ENCODE measurements at places on chromosomes 7 and 10.
A peak's percentile ranks its signal among the peaks of the same experiment; 100 is the strongest.

- no peak for DNase-seq
- no peak overlapping the region for H3K27ac ChIP-seq
- peaks cover 10% of the 10 kb centered on the region for H3K4me1 ChIP-seq
- H3K4me3 ChIP-seq, result no peak overlapping the region
- no peaks in the 10 kb centered on the region for H3K36me3 ChIP-seq
Measured at GRCh38 chr7:86929293-86930109, 130.0 kb downstream of the ELAPOR2 start.

DNA sequence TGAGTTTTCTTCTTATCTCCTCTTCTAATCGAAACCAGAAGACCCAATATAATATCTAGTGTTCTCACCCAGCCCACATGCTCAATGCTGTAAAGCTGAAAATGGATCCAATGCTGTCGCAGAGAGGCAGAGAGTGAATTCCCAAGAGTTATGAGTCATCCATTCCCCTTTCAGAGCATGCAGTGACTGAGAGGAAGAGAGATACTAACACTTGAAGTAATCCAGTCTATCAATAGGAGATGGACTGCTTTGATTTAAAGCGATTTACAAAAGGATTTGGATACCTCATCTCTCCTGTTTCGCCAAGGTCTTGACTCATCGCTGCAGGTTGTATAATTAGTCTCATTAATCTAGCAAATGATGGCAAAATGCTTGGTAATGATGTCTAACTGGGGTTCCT lies 41.5 kb upstream of the PRKCQ start:
- no peaks in the 10 kb centered on the region for H3K27me3 ChIP-seq
- no peak overlapping the region for H3K4me3 ChIP-seq
- no peak for DNase-seq
- H3K36me3 ChIP-seq, result no peaks in the 10 kb centered on the region
- peaks cover 7% of the 10 kb centered on the region for H3K4me1 ChIP-seq

DNA sequence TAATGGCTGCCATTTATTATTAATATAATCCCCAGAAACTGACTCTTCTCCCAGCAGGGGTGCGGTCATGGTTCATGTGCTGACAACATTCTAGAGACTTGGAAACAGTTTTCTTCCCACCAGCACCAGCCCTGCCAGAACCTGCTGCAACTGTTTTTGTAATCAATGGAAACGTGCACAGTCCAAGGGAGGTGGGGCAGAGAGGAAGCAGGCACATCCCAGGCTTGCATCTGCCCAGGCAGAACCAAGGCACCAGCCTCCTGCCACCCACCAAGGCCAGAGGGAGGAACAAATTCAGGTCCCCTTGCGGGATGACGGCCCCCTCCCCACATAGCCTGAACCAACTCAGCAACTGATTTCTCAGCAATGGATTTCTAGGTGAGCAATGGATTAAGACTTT lies 119.0 kb downstream of the OAT start:
- H3K27ac ChIP-seq, result no peak overlapping the region
- H3K4me3 ChIP-seq, result no peak overlapping the region
- no peak for DNase-seq
- no peaks in the 10 kb centered on the region for H3K36me3 ChIP-seq
- no peaks in the 10 kb centered on the region for H3K4me1 ChIP-seq

DNA sequence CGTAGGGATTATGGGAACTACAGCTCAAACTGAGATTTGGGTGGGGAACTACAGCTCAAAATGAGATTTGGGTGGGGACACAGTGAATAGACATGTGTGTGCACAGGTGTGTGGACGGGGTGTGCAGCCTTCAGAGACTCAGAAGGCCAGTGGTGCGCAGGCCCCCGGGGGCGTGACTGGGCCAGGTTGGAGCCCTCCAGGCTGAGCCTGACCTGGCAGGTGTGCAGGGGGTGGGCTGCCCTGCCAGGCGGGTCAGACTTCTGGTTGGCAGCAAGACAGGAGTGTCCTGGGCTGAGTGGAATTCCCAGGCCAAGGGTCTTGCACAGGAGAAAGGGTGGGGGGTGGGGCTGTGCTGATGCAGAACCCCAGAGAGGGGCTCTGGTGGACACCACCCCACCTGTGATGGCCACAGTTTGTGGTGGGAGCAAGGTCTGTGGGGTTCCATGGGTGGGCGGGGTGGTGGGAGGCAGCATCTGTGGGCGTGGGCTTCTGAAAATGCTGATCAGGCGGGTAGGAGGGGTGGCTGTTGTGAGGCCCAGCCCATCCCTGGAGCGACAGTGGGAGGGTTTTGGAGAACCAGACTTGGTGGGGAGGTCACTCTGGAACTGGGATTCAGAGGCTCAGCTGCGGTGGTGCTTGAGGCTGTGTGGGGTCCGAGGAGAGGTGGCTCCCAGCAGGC lies 29.3 kb upstream of the PSMG3 start:
- H3K4me1 ChIP-seq, result no peaks in the 10 kb centered on the region
- DNase-seq, result no peak
- no peak overlapping the region for H3K4me3 ChIP-seq
- H3K27ac ChIP-seq, result no peak overlapping the region
- H3K27me3 ChIP-seq, result peaks cover 14% of the 10 kb centered on the region

GRCh38 chr10:24791084-24791726 lies 67.5 kb upstream of the ARHGAP21 start:
- no peak for DNase-seq
- no peak overlapping the region for H3K27ac ChIP-seq
- no peaks in the 10 kb centered on the region for H3K4me1 ChIP-seq
- H3K36me3 ChIP-seq, result no peaks in the 10 kb centered on the region
- H3K27me3 ChIP-seq, result no peaks in the 10 kb centered on the region

GRCh38 chr7:93036807-93037206 lies 81.0 kb downstream of the SAMD9 start:
- no peak overlapping the region for H3K4me3 ChIP-seq
- H3K4me1 ChIP-seq, result no peaks in the 10 kb centered on the region
- no peak overlapping the region for H3K27ac ChIP-seq

DNA sequence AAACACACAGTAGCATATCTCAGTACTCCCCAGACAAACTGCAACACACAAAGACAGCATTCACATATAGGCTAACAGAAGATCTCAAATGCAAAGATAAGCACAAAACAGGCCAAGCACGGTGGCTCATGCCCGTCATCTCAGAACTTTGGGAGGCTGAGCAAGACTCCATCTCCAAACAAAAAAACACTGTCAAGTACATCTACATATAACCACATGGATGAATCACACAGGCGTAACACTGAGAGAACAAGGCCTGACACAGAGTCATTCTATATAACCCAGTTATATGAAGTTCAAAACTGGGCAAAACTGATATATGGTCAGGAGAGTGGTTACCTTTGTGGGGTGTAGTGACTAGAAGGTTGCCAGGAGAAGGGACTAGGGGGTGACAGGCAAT lies 506.4 kb downstream of the KCNMA1 start:
- DNase-seq, result no peak
- no peak overlapping the region for H3K4me3 ChIP-seq
- no peaks in the 10 kb centered on the region for H3K36me3 ChIP-seq
- no peak overlapping the region for H3K27ac ChIP-seq
- no peaks in the 10 kb centered on the region for H3K4me1 ChIP-seq

- no peak overlapping the region for H3K27ac ChIP-seq
- peaks cover 13% of the 10 kb centered on the region for H3K27me3 ChIP-seq
- no peaks in the 10 kb centered on the region for H3K4me1 ChIP-seq
- no peaks in the 10 kb centered on the region for H3K36me3 ChIP-seq
- DNase-seq, result no peak
Measured at GRCh38 chr7:149783386-149784250, 10.2 kb upstream of the ZNF467 start.

GRCh38 chr7:28922624-28923331 lies 35.4 kb downstream of the TRIL start:
- H3K36me3 ChIP-seq, result no peaks in the 10 kb centered on the region
- no peaks in the 10 kb centered on the region for H3K27me3 ChIP-seq
- no peak overlapping the region for H3K4me3 ChIP-seq
- H3K4me1 ChIP-seq, result peaks cover 12% of the 10 kb centered on the region
- peak; percentile 64 for DNase-seq

GRCh38 chr7:27901028-27901760 lies 161.2 kb downstream of the TAX1BP1 start:
- H3K27me3 ChIP-seq, result no peaks in the 10 kb centered on the region
- peak overlapping the region; percentile 38 for H3K4me3 ChIP-seq
- H3K36me3 ChIP-seq, result no peaks in the 10 kb centered on the region
- H3K4me1 ChIP-seq, result no peaks in the 10 kb centered on the region
- peak overlapping the region; percentile 32 for H3K27ac ChIP-seq
- DNase-seq, result no peak

GRCh38 chr7:2612445-2613097 lies 19.2 kb upstream of the TTYH3 start:
- no peak overlapping the region for H3K4me3 ChIP-seq
- no peaks in the 10 kb centered on the region for H3K36me3 ChIP-seq

DNA sequence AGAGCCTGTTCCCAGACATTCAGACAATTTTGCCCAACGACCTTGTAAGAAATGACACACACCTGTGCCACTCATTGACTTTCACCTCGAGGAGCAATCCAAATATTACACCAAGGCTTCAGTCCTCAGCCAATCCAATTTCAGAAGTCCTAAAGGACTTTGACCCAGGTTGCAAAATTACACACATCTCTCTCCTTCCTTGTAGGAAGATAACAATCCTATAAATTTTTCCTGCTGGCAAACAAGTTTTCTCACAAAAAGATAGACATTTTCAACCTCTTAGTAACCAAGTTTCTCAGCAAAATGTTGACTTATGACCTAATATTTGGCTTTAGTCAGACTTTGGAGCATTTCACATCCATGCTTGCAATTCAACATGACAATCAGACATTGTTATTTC lies 745.0 kb downstream of the GRID1 start:
- H3K4me1 ChIP-seq, result no peaks in the 10 kb centered on the region
- no peak for DNase-seq
- H3K27ac ChIP-seq, result no peak overlapping the region
- H3K27me3 ChIP-seq, result no peaks in the 10 kb centered on the region

DNA sequence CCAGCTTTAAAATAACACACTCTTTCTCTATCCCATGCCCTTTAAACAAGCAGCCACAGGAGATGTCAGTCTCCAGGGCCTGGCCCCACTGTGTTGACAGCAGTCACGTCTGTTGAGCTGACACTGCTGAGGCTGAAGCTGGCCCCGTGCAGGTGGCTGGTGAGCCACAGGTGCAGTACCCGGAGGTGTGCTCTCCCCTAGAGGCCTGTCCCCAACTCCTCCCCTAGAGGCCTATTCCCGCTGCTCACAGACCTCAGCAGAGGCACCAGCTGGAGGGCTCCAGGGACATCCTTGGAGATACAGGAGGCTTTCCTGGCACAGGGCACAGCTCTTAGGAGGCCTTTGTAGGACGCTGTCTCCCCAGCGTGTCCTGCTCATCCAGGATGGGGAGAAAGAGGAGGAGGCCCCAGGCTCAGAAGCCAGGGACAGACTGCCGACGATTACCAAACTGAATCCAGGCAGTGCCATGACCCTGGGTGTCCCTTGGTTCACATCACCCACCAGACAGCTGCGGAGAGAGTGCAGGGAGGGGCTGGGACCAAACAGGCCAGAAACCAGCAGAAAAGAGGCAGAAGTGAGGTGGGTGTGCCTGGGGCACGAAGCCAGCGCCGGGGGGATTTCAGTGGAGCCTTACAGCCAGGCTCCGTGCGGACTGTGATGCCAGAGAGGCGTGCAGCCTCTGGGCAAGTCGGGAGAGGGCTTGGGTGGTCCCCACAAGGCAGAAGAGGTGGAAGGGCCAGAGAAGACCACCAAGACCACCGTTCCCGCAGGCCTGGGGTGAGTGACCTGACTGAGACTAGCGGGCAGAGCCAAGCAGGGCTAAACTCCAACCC lies 18.5 kb upstream of the TTYH3 start:
- DNase-seq, result no peak
- peak overlapping the region; percentile 37 for H3K4me3 ChIP-seq
- H3K27ac ChIP-seq, result peak overlapping the region; percentile 85
- H3K27me3 ChIP-seq, result no peaks in the 10 kb centered on the region
- peaks cover 16% of the 10 kb centered on the region for H3K4me1 ChIP-seq

- no peaks in the 10 kb centered on the region for H3K27me3 ChIP-seq
- H3K4me3 ChIP-seq, result peak overlapping the region; percentile 69
- no peak for DNase-seq
- H3K36me3 ChIP-seq, result no peaks in the 10 kb centered on the region
- peaks cover 10% of the 10 kb centered on the region for H3K4me1 ChIP-seq
Measured at GRCh38 chr10:12350925-12351324, 1.6 kb downstream of the CAMK1D start.

DNA sequence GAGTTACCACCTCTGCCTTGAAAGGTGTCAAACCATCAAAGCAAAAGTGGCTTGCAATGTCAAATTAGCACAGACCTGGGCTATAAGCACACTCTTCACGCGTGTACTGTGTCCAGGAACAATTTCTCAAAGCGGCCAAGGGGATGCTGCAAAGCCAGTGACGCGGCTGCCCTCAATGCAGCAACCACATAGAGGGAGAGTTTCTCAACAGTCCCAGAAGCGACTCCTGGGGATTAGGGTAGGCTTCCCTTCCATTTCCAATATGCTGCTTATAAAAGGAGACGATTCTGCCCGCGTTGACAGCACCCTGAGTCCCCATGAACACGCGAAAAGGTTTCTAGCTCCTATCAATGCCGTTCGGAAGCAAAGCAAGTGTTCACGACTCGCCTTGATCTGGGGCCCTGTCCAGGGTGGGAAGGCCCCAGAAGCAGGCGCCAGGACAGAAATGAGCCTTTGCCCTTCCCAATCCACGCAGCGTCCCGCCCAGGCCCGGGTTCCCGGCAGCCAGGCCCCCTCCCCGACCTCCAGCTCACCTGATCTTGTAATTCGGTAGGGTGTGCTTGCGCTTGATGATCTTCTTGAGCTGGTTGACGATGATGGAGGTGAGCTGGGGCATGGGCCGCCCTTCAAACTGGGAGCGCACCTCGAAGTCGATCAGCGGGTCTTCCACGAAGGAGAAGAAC lies 1.3 kb downstream of the PDZD8 start:
- H3K36me3 ChIP-seq, result no peaks in the 10 kb centered on the region
- DNase-seq, result peak; percentile 77
- H3K4me1 ChIP-seq, result peaks cover 30% of the 10 kb centered on the region
- H3K27me3 ChIP-seq, result no peaks in the 10 kb centered on the region

GRCh38 chr7:89796481-89796880 lies 357.8 kb upstream of the STEAP1 start:
- no peaks in the 10 kb centered on the region for H3K27me3 ChIP-seq
- H3K27ac ChIP-seq, result no peak overlapping the region
- no peaks in the 10 kb centered on the region for H3K36me3 ChIP-seq
- no peak overlapping the region for H3K4me3 ChIP-seq

- DNase-seq, result no peak
- H3K27me3 ChIP-seq, result no peaks in the 10 kb centered on the region
- H3K27ac ChIP-seq, result no peak overlapping the region
Measured at GRCh38 chr10:62015994-62016393, 114.5 kb downstream of the ARID5B start.

GRCh38 chr10:105644091-105644490 lies 1003.0 kb downstream of the SORCS3 start:
- H3K4me3 ChIP-seq, result no peak overlapping the region
- no peak for DNase-seq
- no peaks in the 10 kb centered on the region for H3K36me3 ChIP-seq
- no peak overlapping the region for H3K27ac ChIP-seq
- no peaks in the 10 kb centered on the region for H3K27me3 ChIP-seq

GRCh38 chr10:73995035-73995358 lies 2.9 kb upstream of the VCL start:
- H3K4me3 ChIP-seq, result no peak overlapping the region
- H3K27ac ChIP-seq, result no peak overlapping the region
- no peak for DNase-seq

GRCh38 chr10:44955413-44956070 lies 4.1 kb upstream of the RASSF4 start:
- H3K4me3 ChIP-seq, result no peak overlapping the region
- no peak overlapping the region for H3K27ac ChIP-seq
- H3K36me3 ChIP-seq, result peaks cover 24% of the 10 kb centered on the region
- no peaks in the 10 kb centered on the region for H3K27me3 ChIP-seq
- peaks cover 17% of the 10 kb centered on the region for H3K4me1 ChIP-seq
- DNase-seq, result peak; percentile 92
